ENCODE measurements at places on chromosomes 1 and 21.

DNA sequence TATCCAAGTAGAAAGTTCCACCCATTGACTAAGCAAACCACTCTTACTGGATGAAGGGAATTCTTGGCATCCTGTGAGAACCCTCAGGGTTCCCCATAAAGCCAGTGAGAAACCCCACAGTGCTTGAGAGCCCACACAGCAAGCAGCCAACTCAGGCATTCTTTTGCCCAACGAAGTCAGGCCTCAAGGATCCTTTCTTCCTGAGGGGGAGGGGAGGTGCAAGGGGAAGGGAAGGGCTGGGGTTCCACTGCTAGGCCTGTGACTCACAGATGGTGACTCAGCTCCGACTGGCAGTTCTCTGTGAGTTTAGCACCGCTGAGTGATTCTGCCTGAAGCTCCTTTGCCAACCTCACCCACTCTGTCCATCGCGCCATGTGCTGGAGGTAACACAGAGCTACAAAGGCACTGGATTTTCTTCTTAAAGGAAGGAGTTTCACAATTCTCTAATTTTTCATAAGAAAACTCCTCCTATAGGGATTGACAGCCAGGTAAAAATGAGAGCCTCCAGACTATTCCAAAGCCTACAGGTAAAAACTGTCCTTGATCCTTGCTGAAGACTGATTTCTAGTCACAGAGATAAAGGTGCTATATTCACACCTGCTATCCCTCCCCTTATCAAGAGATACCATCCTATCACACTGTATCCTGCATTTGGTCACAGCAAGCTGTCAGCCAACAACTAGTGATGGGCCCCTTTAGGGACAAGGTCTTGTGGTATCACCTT lies 4.8 kb downstream of the ENO1 start:
- peak; percentile 27 for DNase-seq

GRCh38 chr1:234083460-234083859 lies 179.0 kb downstream of the SLC35F3 start:
- no peak for DNase-seq

DNA sequence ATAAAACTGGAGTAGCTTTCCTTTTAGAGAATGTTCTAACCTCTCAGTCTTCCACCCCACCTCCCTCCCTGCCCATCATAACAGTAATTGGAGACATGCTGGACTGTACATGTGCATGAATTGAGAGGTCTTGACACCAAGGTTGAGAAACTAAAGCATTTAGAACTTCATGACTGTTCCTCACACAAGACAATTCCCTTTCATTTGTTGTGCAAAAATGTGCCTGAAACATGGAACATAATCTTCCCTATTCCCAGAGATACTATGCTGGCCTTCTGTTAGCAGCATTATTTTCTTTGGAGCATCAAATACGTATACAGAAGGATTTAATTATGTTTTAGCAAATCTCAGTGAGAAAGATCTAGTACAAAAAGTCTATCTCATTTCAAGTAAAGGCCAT lies 97.5 kb upstream of the KCNE2 start:
- no peak for DNase-seq

DNA sequence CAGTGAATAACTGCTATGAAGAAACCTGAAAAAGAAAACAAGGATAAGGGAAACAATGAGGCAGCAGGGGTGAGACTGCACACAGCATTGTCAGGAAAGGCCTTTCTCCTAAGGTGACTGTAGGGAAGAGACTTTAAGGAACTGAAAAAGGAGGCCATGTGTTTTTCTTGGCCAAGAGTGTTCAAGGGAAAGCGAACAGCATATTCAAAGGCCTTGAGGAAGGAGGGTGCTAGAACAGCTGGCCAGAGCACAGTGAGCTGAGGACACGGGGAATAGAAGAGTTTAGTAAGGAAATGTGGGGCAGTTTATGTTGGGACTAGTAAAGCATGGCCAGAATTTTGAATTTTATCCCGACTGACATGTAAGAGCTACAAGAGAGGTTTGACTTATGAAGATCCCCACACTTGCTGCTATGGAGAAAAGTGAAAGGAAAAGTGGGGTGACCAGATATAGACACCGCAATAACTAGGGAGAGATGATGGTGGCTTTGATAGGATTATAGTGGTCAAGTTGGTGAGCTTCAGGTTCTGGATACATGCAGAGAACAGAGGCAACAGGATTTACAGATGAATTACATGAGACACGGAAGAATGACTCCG lies 1.4 kb downstream of the RWDD2B start:
- no peak for DNase-seq

GRCh38 chr1:2543543-2544092 lies 12.6 kb upstream of the TNFRSF14 start:
- no peak for DNase-seq

DNA sequence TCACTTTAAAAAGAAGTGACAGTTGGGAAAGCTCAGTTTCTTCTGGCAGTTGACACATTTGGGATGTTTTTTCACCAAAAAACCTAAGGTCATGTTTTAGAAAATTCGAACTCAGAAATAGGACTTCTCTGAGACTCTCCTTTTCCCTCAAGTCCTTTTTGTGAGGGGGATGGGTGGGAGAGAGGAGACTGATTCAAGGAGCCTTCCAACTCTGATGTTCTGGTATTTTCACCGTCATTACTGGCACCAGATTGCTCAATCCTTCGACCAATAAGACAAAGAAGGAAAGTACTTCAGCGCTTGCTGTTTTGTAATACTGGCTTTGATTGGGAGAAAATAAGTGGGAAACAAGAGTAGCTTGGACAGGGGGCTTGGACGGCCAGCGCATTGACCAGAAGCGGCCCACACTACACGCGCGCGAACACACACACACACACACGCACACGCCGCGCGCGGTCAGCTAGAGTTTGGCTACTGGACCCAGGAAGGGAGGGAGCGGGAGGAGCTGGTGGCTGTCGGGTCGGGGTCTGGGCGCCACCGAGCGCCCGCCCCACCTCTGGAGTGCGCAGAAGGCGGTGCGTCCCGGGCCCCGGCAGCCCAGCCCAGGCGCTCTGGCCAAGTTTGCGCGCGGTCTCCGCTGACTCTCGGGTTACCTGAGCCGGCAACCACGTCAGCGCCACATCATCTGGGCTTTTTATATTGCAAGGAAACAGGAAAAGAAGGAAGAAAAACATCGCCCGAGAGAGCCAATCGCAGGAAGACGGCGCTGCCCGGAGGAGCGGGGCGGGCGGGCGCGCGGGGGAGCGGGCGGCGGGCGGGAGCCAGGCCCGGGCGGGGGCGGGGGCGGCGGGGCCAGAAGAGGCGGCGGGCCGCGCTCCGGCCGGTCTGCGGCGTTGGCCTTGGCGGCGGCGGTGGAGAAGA lies at the start of gene KCNK1:
Gene KCNK1, plus strand, starts transcription at position 855 of the 921 bp plus-strand sequence. Its CDS starts 66 bp downstream, at position 921.
- DNase-seq: no peak
